CD4-positive, alpha-beta T cell treated with Interleukin-10 for 1 hour (primary cell): ENCODE measurements at places on chromosomes 13 and 19.

DNA sequence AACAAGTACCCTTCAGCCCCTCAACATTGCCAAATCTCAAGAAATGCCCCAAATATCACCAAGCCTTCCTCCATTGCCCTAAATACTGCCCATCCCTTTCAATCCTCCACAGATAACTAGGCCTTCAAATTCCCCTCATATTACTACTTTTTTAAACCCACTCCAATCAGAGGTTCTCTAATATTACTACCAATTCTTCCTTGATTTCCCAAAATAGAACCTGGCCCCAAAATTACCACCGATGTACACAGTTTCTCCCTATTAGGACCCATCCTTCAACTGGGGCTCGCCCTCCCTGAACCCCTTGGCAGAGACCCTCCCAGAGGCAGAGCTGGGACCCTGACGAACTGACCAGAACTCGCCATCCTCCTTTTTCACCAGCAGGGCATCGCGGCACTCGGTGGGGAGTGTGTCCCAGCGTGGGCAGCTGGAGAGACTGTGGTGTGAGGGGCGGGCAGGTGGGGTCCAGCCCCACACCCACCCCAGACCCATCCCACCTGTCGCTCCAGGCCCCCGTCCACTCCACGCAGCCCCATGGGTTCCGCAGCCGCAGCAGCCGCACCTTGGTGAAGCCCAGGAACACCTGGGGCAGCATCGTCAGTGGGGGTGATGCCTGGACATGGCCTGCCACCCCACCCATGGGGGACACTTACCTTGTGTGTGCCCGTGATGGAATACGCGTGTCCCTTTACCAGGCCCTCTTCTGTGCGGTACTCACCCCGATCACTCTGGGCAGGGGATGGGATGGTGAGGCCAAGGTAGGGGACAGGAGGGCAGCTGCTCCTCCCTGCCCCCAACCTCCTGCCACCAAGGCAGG, 6.1 kb downstream of the CAPN12 start:
- no peak for DNase-seq

GRCh38 chr19:51014242-51014641, 5.3 kb downstream of the KLK10 start:
- DNase-seq, result no peak

DNA sequence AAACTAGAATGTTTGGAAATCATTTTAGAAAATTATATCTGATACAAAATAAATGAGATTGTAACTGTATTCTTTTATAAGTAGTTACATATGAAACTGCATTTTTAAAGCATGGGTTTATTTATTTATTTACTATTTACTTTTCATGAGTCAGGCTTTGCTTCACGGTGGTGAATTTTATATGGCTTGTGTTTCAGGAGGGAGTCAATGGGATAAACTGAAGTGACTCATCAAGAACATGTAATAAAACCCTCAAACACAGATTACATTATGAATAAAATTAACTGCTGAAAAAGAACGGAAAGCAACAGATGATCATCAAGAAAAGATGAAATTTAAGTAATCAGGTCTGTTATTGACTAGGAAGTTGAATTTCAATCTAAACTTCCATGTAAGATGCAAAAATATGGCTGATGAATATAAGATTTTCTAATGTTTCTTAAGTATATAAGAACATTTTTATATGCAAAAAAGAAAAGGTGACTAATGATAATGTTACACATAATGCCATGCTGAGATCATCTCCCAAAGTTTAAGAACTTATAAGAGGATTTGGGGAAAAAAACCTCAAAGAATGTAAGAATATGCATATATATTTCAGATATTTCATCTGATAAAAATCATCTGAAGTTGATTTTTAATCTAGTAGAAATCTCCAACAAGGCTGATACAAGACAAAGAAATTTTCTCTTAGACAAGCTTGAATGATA, 383.6 kb downstream of the SLITRK1 start:
- DNase-seq, result no peak

- DNase-seq, result no peak
Observed at GRCh38 chr19:6819323-6819722, 46.8 kb downstream of the VAV1 start.

DNA sequence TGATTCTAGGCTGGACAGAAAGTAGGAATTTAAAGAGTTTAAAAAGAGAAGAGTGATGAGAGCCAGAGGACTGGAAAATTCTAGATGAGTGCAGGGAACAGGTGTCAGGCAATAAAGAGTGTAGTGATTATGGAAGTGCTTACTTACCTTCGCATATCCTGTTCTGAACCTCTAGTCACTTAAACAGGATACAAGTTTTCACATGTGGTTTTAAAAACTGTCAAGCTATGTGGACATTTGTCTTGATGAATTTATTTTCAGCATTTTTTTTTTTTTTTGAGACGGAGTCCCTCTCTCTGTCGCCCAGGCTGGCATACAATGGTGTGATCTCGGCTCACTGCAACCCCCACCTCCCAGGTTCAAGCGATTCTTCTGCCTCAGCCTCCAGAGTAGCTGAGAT, 34.3 kb upstream of the IL17D start:
- DNase-seq, result peak; percentile 12

DNA sequence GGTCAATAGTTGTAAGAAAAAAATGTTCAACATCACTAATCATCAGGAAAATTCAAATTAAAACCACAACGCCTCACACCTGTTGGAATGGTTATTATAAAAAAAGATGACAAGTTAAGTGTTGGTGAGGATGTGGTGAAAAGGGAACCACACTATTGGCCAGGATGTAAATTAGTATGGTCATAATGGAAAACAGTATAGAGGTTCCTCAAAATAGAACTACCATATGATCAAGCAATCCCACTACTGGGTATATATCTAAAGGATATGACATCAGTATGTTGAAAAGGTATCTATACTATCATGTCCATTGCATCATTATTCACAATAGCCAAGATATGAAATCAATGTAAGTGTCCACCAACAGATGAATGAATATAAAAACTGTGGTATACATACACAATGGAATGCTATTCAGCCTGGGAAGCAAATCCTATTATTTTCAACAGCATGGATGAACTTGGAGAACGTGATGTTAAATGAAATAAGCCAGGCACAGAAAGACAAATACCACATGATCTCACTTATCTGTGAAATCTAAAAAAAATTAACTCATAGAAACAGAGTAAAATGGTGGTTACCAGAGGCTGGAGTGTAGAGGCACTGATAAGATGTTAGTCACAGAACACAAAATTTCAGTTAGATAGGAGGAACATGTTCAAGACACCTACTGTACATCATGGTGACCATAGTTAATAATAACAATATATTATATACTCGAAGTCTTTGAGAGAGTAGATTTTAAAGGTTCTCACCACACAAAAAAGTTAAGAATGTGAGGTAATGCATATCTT, 56.6 kb downstream of the TBC1D4 start:
- DNase-seq, result no peak

DNA sequence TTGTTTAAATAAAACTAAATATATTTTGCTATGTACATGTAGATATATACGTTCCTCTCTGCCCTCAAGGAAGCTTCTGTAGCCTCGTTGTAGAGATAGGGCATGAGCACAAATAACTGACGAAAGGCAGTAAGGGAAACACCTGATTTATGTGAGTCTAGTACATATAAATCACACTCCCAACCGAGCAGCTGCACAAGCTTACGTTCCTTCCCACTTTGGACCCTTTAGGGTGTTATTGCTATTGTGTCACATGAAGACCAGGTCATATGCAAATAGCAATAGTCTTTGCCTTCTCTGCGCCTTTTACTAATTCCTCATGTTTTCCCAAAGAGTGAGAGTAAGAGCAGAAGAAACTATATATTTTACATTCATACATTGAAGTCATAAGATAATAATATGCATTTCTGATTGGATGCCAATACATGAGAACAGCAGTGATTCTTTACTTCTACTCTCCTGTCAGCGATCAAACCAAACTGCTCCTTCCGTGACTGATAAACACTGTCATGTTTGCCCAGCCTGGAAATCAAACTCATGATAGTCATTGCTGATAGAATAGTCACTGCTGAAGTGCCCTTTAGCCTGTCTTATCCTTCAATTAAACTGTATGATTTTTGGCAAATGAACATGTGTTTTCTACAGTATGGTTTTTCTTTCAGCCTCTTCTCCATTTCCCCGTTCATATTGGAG, 127.2 kb upstream of the MAB21L1 start:
- DNase-seq, result no peak

DNA sequence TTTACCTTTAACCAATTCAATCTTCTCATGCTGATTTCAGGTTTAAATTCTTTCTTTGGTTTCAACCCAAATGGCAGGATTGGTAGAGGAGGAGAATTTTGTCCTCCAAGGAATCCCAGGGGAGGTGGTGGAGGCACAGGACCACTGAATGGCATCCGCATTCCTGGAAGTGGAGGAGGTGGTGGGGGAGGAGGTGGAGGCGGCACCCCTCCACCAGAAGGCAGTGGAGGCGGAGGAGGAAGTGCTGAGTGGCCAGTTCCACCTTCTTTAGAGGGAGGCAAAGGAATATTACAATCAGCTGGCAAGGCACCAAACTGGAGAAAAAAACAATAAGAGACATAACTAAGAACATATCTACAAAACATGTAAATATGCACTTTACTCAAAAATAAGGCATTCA, 192.9 kb downstream of the DIAPH3 start:
- DNase-seq, result no peak

DNA sequence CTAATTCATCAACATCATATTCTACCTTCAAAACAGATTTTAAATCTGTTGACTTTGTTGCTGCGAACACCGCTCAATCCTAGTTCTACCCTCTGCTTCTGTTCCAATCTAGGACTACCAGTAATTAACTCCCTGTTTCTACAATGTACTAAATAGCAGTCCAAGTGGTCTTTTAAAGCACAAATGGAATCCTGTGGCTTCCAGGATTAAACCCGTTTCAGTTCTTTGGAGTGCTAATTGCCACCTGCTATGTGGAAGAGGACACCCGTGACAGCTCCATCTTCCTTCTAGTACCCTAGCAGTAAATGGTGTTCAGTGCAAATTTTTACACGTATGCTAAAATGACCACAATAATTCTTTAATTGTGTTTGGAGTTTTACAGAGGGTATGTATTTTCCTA, 232.1 kb downstream of the TDRD3 start:
- DNase-seq, result no peak

DNA sequence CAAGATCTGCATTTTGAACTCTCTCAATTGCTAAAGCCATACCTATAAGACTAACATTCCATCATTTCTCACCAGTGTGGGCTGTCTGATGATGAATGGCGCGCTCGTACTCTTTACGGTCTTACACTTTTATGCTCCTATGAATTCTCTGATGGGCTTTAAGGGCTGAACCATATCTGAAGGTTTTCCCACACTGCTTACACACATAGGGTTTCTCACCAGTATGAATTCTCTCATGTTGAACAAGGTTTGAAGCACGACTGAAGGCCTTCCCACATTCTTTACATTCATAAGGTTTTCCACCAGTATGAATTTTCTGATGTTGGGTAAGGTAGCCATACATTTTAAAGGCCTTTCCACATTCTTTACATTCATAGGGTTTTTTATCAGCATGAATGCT, 18.8 kb upstream of the ZNF607 start:
- no peak for DNase-seq

DNA sequence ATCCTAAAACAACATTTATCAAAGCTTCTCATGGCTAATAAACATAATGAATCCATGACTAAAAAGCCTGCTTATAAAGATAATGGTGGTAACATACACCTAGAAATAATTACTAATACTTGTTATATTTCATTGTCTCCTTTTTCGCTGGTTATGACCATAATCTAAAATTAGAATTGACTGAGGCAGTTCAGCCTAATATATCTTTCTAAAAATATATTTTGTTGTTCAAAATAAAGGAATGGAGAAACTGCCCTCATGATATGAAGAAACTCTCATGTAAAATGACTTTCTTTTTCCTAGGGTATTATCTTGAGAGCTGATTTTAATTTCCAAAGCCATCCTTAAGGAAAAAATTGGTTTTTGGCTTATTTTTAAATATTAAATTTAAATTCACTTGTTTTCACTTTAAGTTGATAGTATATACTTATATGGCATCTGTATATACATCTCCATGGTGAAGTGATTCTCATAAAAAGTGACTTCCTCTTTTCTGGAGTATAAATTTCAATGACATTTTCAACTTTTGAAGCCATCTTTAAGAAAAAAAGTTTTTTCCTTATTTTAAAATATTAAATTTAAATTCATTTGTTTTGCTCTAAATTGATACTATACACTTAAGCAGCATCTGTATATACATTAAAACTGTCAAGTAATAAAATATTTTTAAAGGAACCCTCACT, 204.6 kb downstream of the VWA8 start:
- no peak for DNase-seq

- no peak for DNase-seq
Observed at GRCh38 chr19:16112778-16113177, 1.1 kb downstream of the RAB8A start.

- DNase-seq, result no peak
Observed at GRCh38 chr19:42174188-42174587, 41.9 kb upstream of the POU2F2 start.

DNA sequence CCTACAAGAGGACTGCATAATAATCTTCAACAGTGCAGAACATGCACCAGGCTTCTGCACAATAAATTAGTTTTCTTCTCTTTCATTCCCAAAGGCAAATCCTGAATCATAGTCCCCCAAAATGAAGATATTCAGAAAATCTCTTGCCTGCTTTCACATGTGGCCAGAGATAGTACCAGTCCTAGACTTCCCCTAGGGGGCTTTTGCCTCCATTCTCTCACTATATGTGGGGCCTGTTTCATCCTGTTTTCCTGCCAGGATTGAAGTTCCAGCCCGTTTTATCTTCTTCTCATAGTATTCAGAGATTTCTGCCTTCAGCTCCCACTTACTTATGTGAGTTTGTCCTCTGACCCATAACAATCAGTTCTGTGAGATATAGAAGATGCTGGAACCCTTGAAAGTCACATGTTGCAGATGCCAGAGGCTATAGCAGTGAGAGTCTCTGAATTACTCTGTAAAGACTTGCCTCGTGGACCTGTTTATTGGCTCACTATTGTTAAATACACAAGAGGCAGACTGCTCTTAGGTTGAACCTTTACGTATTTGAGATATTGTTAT, 421.9 kb upstream of the PCDH9 start:
- no peak for DNase-seq

DNA sequence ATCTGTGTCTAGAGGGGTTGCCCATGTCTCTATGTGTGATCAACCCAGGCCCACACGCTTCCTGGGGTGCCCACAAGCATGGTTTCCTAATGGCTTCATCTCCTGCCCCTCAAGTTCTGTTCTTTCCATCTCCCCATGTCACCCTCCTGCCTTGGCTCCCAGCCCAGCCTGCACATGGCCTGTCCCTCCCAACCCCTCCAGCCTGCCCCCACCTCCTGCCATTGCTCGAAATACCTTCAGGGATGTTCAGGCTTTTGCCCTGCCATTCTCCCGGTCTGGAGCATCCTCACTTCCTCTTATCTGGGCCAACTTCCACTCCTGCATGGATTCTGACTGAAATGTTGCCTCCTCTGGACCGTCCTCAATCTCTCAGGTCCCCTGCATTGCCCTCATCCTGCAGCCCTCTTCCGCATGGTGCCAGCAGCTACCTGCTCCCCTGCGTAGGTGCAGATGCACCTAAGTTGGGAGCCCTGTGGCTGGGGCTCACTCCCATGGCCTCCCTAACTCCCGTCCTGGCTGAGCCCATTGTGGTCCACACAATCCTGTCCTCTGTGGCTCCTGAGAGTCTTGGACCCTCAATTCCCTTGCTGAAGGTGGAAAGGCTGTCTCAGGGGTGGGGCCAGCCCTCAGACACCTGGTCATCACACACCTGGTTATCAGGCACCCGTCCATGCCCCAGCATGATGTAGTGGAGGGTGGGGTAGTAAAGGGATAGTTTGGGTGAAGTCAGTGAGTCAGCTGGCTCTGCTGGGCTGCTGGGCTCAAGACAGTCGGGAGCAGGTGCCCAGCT, 152.1 kb downstream of the URI1 start:
- DNase-seq, result no peak
